CD4-positive, alpha-beta memory T cell (primary cell): ENCODE measurements at places on chromosomes 1 and 21. TPM values are rescaled to one million over a fixed set of nuclear protein-coding genes. Genes with fewer than 3 reads are reported as not detected.

GRCh38 chr21:39483917-39484316 is 32.1 kb downstream of the SH3BGR start:
- DNase-seq: no peak

Gene PALMD
- not detected for total RNA-seq

DNA sequence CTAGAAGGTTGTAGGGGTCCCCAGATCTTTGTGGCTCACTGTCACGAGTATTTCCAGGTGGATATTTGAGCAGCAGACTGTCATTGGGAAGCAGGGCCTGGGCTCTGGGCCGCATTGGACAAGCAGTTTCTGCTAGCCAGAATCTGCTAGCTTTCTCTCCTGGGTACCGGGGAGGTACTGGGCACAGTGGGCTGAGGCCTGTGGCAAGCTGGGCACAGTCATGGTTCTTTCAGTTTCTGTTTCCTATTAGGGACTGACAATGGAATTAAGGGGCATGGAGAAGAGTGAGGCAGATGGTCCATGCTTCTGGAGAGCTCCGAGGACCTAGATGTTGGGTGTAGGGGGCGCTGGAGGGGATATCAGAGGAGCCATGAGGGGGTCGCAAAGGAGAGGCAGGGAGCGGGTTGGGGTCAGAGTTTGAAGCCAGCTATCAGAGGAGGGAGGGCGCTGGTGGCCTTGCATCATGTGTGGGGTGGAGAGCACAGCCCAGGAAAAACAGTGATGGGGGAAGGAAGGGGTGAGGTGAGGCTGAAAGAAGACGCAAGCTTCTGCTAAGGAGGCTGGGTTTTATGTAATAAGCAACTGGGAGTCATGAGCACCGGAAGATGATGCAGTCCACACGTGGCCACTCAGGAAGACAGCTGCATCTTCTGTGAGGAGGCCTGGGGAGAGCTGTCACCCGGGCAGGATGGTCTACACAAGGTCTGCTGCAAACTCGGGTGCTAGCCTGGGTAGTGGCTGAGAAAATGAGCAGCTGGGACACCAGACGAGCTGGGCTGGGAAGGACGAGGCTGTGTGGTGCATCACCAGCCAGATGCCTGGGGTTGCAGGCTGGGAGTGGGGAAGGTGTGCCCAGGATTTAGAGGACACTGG is 72.7 kb downstream of the IER5 start:
- peak; percentile 40 for DNase-seq

- no peak for DNase-seq
These were observed 14.6 kb downstream of the SSBP3 start for GRCh38 chr1:54391450-54392209.

DNA sequence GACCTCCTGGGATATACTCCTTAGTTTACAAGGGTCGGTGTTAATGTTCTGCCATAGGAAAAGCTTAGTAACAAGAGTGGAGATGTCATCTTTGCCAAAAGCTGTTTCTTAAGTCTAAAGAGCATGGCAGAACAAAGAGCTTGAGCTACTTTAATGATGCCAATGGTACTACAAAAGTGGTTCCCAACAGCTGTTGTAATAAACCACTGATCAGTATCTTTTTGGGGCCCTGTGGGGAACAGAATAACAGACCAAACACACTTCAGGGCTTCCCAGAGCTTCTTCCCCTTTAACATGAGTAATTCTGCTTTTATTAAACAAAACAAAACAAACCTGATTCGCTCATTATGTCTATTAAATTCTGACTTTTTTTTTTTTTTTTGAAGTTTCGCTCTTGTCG is 116.3 kb downstream of the NCAM2 start:
- no peak for DNase-seq

DNA sequence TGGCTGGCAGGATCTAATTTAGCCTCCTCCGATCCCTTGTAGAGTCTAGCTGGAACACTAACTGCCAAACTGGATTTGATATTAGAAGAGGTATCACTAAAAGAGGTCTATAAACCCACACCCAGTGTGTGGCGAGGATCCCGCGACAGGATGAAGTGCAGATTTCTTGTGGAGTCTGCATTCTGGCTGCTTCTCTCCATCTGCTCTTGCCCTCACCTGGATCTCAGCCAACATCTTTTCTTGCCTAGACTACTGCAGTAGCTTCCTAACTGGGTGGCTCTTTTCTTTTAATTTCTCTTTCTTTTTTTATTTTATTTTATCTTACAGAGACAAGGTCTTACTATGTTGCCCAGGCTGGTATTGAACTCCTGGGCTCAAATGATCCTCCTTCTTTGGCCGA is 48.9 kb upstream of the CAPZB start:
- DNase-seq: no peak

Gene TSSK3
- total RNA-seq: 4.3 TPM

- DNase-seq: no peak
These were observed 20.3 kb downstream of the KCNQ4 start for GRCh38 chr1:40803902-40804301.

Gene CD1E
- total RNA-seq: not detected
